ENCODE measurements at places on chromosomes 2 and 18. TPM values are rescaled to one million over a fixed set of nuclear protein-coding genes. Genes with fewer than 3 reads are reported as not detected.
A peak's percentile ranks its signal among the peaks of the same experiment; 100 is the strongest.

Gene CTAGE1
- total RNA-seq, result not detected

GRCh38 chr18:43271593-43272432 lies 5.5 kb downstream of the SYT4 start:
- DNase-seq, result peak; percentile 9

Gene STPG4
- 1.0 TPM for total RNA-seq

Gene ANKRD30BL
- total RNA-seq, result not detected

- no peak for DNase-seq
These were observed 272.3 kb upstream of the COL3A1 start for GRCh38 chr2:188701836-188702235.

Gene KLHL29
- 1.7 TPM for total RNA-seq

Gene ARMC9
- total RNA-seq, result 1.7 TPM
